ENCODE measurements at places on chromosomes 12 and 14. TPM values are rescaled to one million over a fixed set of nuclear protein-coding genes. Genes with fewer than 3 reads are reported as not detected.

- DNase-seq, result no peak
Observed at GRCh38 chr12:45627407-45628069, 102.0 kb upstream of the ARID2 start.

The PLCZ1 gene
- 1.3 TPM for polyA plus RNA-seq

DNA sequence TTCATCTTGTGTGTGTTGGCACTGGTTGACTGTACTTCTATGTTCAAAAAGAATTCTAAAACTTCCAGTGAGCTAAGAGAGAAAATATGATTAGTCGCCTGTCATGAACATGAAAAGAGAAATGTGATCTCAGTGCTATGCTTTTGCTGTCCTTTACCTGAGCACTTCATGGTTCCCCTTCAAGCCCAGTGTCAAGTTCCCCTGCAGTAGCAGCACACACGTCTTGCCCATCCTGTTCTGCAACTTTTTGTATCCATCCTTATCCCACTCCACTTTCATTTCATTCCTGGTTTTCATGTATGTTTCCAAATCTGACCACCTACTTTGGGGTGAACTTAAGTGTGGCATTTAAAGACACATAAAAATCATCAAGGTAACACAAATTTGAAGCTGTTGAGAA, 848.0 kb upstream of the USP15 start:
- no peak for DNase-seq

GRCh38 chr12:52949413-52950331, 754 bp downstream of the KRT18 start:
- DNase-seq, result no peak

DNA sequence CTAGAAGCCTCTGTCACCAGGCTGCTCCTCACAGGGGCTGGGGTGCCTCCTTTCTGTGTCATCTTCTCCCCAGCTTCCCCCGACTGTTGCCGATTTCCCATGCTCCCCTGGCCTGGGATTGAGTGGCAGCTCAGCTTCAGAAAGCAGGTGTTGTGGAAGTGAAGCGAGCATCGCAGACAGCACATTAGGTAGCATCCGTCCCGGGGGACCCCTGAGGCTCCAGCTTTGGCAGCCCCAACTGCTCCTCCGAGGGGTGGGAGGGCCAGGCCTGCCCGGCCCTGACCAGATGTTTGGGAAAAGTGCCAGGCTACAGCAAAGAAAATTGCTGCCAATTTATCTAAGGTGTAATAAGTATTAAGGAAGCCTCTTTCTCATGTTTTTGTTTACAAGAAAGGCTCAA, 1045.6 kb downstream of the BCL11B start:
- no peak for DNase-seq

GRCh38 chr12:71756054-71756690, 1.5 kb downstream of the RAB21 start:
- DNase-seq, result no peak

- DNase-seq, result no peak
Observed at GRCh38 chr14:64768401-64769095, 64.3 kb downstream of the PLEKHG3 start.

The RDH12 gene
- 0.71 TPM for polyA plus RNA-seq

The GSG1 gene
- polyA plus RNA-seq, result 0.71 TPM

GRCh38 chr14:36514278-36515104, 5.5 kb downstream of the NKX2-1 start:
- DNase-seq, result no peak

DNA sequence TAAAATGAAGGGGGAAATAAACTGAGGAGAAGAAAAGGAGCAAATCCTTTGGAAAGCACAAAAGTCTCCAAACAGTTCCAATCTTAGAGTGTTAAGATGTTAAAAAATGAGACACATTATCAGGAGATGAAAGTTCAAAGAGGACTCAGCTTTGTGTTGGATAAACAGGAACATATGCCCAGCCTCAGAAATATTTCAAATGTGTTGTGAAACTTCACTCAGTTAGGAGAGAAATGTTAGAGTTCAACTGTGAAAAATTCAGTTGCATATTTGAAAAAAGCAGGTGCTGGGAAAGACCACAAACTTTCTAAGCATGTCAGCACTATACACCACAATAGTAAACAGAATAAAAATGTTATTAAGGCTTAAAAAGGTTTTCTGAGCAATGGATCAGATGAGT, 136.8 kb upstream of the PRKD1 start:
- DNase-seq, result no peak

DNA sequence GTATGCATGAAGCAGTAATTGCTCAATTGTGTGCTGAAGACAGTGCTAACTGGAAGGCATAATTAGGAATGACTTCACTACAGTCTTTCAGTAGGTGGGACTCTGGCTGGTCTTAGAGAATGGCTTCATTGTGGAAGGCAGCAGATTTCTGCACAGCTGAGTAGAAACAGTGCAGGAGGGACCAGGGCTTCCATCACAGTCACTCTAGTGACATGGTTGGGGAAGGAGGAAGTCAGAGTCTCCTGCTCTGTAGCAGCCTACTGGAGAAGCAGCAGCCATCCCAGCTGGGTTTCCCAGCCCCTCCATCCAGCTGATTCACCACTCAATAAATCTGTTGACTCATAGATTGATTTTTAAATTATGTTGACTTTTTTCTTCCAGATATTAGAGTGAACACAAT, 80.6 kb upstream of the DBX2 start:
- no peak for DNase-seq

GRCh38 chr12:61220337-61220736, 1039.9 kb upstream of the USP15 start:
- DNase-seq, result no peak

The HCAR3 gene
- polyA plus RNA-seq, result 0.30 TPM

The NEUROD4 gene
- polyA plus RNA-seq, result not detected

DNA sequence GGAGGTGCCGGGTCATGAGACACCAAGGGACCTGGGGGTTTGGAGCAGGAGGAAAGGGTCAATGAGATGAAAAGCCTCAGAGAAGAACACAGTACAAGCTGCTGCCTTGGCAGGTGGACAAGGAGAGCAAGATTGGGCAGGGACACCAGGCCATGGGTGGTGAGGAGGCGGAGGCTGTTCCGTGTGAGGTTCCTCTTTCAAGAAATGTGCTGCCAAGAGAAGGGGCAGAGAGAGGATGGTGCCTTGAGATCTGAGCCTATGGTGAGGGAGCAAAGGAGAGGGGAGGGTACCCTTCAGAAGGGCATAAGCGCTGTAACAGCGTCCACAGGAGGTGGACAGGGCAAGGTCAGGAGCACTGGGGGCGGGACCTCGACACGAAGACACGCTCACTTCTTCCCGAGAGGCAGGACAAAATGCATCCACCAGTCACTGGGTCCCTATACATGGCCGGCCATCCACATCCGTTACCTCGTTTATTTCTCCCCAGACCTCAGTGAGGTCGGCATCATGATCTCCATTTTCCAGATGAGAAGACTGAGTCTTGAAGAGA, 100.2 kb downstream of the B4GALNT3 start:
- no peak for DNase-seq

The PELI2 gene
- polyA plus RNA-seq, result 28.3 TPM

DNA sequence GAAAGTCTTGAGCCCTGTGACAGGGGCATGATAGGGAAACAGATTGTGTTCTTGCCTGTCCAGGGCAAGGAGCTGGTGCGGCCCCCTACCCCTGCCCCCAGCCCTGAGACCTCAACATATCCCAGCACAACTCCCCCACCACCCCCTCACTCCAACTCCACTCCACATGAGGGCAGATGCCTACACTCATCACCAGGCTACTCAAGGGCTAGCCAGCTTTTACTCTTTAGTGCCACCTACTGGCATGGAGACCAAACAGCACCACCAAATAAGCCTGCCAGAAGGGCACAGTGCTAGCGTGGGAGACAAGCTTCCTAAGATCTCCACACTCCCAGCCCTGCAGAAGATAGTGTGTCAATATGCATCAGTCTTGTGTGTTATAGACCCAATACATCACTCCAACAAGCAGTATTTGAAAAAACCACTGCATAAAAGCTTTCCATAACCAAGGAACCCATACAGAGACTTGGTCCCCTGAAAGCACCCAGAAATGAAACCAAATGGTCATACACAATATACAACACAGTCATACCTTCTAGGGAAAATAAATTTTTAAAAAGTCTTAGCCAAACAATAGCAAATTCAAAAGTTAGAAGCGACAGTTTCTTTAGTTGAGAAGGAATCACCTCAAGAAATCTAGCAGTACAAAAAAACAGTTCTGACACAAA, 154.4 kb downstream of the KCNK10 start:
- DNase-seq, result no peak

DNA sequence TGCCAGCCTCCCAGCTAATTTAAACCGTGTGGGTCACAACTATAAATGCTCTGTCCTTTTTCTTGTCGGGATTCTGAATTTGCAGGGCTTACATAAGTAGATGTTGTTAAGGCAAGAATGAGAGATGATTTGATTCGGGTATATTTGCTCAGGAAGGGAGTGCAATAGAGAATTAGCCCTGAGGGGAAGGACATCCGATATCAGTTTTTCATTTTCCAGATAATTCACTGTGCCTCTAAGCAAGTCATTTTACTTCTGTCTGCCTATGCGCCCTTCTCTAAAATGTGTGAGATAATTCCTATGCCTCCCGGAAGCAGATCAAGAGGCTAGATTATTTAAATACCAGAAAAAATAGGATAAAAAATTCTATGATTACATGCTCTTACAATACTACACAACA, 300.5 kb downstream of the RMST start:
- no peak for DNase-seq

The PDZRN4 gene
- polyA plus RNA-seq, result 6.6 TPM

The ITGB7 gene
- polyA plus RNA-seq, result 1.8 TPM

DNA sequence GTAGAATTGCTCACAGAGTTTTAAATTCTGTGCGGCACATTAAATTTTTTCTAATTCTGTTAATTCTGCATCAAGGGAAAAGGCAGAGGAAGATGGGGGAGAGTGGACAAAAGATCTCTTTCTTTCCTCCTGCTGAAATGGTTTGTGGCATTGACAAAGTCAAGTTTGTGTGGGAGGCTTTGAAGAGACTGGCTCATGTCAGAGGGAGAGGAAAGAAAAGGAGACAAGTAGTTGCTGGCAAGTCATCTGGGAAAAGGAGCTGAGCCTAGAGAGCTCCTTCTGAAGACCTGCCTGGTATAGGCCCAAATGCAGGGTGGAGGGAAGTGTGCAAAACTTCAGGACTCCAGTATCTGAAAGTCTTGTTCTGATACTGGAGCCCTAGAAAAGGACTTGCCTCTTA, 36.3 kb downstream of the TTLL5 start:
- no peak for DNase-seq

DNA sequence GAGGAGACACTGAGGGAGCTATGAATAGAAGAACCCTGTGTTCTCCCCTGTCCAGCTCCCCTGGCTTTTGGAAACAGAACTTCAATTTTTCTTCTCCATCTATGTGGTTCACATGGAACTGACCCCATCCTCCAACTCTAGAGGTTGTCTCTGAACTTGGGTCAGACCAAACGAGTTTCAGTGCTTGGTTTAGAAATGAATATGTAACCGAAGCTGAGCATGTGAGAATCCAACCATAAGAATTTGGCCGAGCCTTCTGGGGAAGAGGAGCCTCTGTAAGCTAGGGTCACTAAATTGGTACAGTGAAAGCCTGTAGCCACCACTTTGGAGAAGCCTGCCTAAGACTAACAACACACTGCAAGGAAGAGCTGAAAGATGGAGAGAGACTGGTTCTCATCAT, 464.4 kb downstream of the ZFP36L1 start:
- no peak for DNase-seq

The SERPINA9 gene
- not detected for polyA plus RNA-seq

Data from left kidney (tissue), 8 donors.